ENCODE measurements at places on chromosomes 7 and 10.
A peak's percentile ranks its signal among the peaks of the same experiment; 100 is the strongest.

- no peak for DNase-seq
These were observed 141.2 kb downstream of the WDR37 start for GRCh38 chr10:1197384-1197783.

GRCh38 chr10:44992070-44992731, 8.5 kb upstream of the ZNF22 start:
- peak; percentile 74 for DNase-seq

DNA sequence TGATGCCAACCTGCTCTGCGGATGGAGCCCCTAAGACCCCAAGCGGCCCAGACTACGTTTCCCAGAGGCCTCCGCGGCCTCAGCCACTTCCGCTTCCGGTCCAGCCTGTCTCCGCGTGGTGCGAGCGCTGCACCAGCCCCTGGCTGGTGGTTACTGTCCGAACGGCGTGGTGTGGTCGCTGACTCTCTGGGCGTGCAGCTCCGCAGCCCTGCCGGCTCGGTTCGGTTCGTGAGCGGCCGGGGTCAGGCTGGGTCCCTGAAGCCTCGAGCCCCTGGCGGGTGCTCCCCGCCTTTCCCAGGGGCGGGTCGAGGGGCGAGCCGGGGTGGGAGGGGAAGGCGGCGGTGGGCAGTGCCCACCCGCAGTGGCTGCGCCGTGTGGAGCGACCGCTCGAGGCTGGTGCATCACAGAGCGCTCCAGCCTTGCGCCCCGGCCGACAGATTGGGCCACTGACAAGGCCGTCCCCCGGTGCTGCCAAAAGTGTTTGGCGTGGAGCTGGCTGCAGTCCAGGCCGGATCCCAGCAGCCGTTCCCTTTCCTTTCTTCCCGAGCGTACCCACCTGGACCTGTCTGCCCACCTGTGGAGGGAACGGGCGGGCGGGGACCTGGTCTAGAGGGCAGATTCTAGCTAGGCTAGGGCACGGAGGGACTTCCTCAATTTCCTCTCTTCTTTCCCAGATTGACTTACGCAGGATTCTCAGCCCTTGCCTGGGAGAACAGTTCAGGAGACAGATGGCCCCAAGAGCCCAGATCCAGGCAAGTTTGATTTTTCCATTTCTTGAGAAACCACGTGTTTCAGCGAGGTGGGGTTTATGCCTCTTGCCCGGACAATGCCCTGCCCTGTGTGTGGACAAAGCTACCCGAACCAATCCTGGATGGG, at the start of gene ZNF485:
TSS of gene ZNF485 (plus strand) at position 116 of the 876 bp plus-strand sequence. CDS start at position 729, 613 bp downstream.
- peak; percentile 79 for DNase-seq

- no peak for DNase-seq
These were observed 62.3 kb upstream of the LBX1 start for GRCh38 chr10:101291331-101292193.

- DNase-seq, result no peak
These were observed 40.4 kb downstream of the CNNM1 start for GRCh38 chr10:99369551-99369950.

DNA sequence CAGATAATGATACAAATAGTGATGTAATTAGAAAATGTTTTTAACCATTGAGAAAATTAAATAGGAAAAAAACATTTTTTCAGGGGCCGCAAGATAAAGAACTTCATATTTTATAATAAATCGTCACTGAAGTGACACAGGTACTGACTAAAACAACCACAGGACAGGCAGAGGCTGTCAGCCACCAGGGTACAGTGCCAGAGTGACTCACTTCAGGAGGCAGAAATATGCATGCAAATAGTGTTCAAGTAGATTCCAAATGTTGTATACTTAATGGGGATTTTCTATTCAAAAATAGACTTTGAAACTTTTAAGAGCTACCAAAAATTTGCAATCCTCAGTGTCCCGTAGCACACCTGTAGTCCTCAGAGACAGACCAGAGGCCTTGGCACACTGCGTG, 68.6 kb downstream of the FRMPD2 start:
- DNase-seq, result no peak

- no peak for DNase-seq
These were observed 193.8 kb upstream of the DPP6 start for GRCh38 chr7:153858355-153858754.

- DNase-seq, result no peak
These were observed 13.8 kb upstream of the PITRM1 start for GRCh38 chr10:3186368-3186767.

GRCh38 chr10:116263870-116264655, 8.9 kb downstream of the GFRA1 start:
- DNase-seq, result no peak

DNA sequence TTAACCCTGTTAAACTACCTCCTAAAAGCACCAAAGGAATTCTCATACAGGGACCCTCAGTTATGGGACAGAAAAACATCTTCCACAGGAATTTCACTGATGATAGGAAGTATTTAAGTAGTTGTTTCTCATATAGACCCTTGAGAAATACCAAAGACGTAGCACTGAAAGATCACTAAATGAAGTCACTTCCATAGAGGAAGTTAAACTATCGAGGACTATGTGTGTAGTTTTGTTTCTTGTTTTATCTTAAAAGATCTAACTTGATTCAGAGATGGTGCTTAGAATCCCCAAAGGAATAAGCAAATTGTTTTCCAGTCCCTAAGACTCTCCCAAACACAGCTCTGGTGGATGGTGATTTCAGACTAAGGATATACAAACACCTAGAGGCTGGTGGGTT, 94.8 kb upstream of the AFAP1L2 start:
- DNase-seq, result no peak

GRCh38 chr7:6164491-6164890, 107.9 kb downstream of the CYTH3 start:
- DNase-seq, result no peak

DNA sequence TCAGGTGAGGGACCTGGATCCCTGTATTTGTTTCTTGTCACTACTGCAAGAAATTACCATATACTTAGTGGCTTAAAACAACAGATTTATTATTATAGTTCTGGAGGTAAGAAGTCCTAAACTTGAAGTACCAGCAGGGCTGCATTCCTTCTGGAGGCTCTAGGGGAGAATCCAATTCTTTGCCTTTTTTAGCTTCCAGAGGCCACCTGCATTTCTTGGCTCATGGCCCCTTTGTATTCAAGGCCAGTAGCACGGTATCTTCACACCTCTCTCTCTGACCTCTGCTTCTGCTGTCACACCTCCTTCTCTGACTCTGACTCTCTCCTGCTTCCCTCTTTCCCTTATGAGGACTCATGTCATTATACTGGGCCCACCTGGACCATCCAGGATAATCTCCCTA, 2.2 kb upstream of the LHPP start:
- DNase-seq, result no peak
